ENCODE measurements at places on chromosomes 2 and 18. TPM values are rescaled to one million over a fixed set of nuclear protein-coding genes. Genes with fewer than 3 reads are reported as not detected.

The TMEM200C gene
- total RNA-seq = 5.6 TPM

The RAB31 gene
- 20.9 TPM for total RNA-seq

The NCKAP5 gene
- total RNA-seq = 0.26 TPM

The IL36G gene
- not detected for total RNA-seq

The C2orf81 gene
- 2.4 TPM for total RNA-seq

The PRKD3 gene
- 63.8 TPM for total RNA-seq

The ZNF236 gene
- total RNA-seq = 17.7 TPM

The NXPH2 gene
- total RNA-seq = 1.3 TPM

The SPDYA gene
- 0.52 TPM for total RNA-seq

The FLACC1 gene
- total RNA-seq = 0.42 TPM

The SLC11A1 gene
- total RNA-seq = 0.04 TPM

The SCN3A gene
- not detected for total RNA-seq

The TUBA4A gene
- total RNA-seq = 27.2 TPM

The MRPL30 gene
- total RNA-seq = 51.4 TPM

The UGT1A3 gene
- not detected for total RNA-seq

The MAL gene
- not detected for total RNA-seq

The ATOH8 gene
- total RNA-seq = 0.22 TPM

The SFTPB gene
- total RNA-seq = not detected

The ARID5A gene
- 3.8 TPM for total RNA-seq

The NETO1 gene
- total RNA-seq = 5.9 TPM

The RTKN gene
- 87.1 TPM for total RNA-seq

All from H9 (cell line).